ENCODE measurements at places on chromosomes 6 and 20.
A peak's percentile ranks its signal among the peaks of the same experiment; 100 is the strongest.

DNA sequence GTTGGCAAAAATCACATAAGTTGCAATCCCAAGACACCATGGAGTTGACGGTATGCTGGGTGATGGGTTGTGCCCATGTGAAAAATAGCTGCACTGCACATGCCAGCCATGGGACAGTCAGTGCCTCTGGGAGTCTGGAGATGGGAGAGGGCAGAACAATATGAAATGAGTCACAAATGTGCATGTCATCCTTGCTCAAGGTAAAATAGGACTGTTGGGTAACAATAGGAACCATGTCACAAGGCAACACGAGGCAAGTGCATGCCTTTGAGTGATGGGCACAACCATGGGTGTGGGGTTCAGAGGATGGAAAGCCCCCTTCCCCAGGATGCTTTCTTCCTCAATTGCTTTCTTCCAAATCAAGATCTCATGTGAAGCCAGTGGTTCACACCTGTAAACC lies 70.5 kb upstream of the PIM1 start:
- no peak for DNase-seq
- no peaks in the 10 kb centered on the region for H3K36me3 ChIP-seq
- no peaks in the 10 kb centered on the region for H3K27me3 ChIP-seq
- no peak overlapping the region for H3K4me3 ChIP-seq

GRCh38 chr20:63280929-63281545 lies 8.4 kb downstream of the ARFGAP1 start:
- no peak overlapping the region for H3K4me3 ChIP-seq
- no peaks in the 10 kb centered on the region for H3K27me3 ChIP-seq
- peak; percentile 84 for DNase-seq
- H3K4me1 ChIP-seq, result no peaks in the 10 kb centered on the region

DNA sequence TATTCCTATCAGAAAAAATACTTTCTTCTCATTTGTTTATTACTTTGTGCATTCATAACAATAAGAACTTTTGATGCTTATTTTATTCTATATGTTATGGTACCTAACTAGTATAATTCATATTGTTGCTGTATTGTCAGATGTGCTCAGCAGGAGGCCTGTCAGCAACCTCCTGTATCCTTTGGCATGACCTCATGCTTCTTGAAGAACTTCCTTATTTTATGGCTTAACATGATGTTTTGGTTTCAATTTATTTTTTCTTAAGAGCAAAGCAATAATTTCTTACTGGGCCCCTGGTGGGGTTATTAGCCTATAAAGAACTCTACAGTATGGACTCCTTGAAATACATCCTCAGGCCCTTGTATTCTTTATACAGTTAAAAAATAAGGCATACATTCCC lies 17.3 kb downstream of the GGTLC1 start:
- H3K27me3 ChIP-seq, result no peaks in the 10 kb centered on the region
- no peak overlapping the region for H3K4me3 ChIP-seq
- DNase-seq, result no peak
- no peaks in the 10 kb centered on the region for H3K36me3 ChIP-seq

DNA sequence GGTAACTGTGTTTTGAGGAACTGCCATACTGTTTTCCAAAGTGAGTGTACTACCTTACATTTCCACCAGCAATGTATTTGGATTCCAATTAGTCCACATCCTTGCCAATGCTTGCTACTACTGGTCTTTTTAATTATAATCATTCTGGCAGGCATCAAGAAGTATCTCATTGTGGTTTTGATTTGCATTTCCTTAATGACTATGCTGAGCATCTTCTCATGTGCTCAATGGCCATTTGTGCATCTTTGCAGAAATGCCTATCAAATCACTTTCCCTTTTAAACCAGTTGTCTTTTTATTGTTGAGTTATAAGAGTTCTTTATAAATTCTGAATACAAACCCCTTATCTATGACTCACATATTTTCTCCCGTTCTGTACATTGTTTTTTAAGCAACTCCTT lies 75.9 kb downstream of the ATG5 start:
- no peak overlapping the region for H3K27ac ChIP-seq
- peaks cover 17% of the 10 kb centered on the region for H3K36me3 ChIP-seq
- H3K4me3 ChIP-seq, result no peak overlapping the region
- no peaks in the 10 kb centered on the region for H3K27me3 ChIP-seq
- no peak for DNase-seq

DNA sequence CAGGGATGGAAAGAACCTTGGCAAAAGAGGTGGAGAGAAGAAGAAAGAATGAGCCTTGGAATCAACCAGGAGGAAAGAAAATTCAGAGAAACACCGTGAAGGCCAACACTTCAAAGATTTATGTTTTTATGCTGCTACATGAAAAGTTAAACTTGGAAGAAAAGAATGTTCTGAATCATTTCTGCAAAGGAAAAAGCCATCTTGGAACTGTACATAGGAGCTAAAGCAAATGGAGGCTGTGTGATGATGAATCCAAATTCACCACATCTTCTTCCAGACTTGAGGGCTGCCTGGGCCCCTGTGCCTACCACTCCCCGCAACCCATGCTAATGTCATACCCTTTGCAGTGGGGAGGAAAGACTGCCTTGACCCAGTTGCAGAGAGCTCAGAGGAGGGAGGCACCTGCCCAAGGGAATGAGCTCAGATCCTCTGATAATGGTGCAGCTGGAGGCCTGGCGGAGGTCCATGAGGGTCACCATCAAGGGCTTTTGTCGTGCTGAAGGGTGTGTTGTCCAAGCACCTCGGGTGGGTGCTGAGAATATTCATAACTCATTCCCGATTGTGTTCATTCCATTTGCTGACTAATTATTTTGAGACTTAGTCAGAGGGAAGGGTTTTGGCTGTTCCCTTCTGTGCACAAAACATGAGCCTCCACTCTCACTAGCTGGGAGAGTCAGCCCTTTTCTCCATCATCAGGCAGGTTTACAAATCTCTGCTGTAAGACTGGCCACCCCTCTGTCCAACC lies 245.8 kb upstream of the JAG1 start:
- H3K27me3 ChIP-seq, result no peaks in the 10 kb centered on the region
- DNase-seq, result no peak
- H3K4me3 ChIP-seq, result no peak overlapping the region

DNA sequence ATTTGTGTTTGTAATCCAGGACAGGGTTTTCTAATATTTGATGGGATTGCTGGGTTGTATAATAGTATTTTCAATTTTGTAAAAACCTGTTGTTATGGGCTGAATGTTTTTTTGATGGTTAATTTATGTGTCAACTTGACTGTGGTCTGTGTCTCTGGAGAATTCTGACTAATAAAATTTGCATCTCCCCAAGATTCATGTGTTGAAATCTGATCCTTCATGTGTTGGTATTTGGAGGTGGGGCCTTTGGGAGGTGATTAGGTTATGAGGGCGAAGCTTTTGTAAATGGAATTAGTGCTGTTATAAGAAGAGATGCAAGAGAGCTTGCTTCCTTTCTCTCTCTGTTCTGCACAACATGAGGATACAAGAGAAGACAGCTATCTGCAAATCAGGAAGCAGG lies 48.7 kb upstream of the SAMD5 start:
- no peak for DNase-seq
- no peak overlapping the region for H3K4me3 ChIP-seq
- no peaks in the 10 kb centered on the region for H3K27me3 ChIP-seq
- no peaks in the 10 kb centered on the region for H3K4me1 ChIP-seq

GRCh38 chr6:68634726-68635411 lies at the start of gene ADGRB3:
ADGRB3 (plus strand) TSS chr6:68635282; CDS start chr6:68638676, 3,394 bp downstream.
- H3K36me3 ChIP-seq, result no peaks in the 10 kb centered on the region
- peak within 1 kb of the TSS; percentile 88 for H3K4me3 ChIP-seq
- H3K4me1 ChIP-seq, result peaks cover 6% of the 10 kb centered on the region

DNA sequence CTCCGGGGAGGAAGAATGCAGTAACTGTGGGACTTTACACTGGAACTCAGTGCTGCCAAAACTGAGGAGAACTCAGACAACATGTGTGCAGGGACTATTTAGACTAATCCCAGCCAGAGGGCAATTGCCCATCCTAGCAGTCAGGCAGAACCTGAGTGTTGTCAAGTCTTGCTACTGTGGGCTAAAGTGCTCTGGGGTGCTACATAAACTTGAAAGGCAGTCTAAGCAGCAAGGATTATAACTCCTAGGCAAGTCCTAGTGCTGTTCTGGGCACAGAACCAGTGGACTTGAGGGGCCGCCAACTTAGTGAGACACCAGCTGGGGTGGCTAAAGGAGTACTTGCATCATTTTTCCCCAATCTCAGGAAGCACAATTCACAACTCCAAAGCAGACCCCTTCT lies 363.8 kb upstream of the PTCHD4 start:
- no peak overlapping the region for H3K4me3 ChIP-seq
- no peak for DNase-seq

DNA sequence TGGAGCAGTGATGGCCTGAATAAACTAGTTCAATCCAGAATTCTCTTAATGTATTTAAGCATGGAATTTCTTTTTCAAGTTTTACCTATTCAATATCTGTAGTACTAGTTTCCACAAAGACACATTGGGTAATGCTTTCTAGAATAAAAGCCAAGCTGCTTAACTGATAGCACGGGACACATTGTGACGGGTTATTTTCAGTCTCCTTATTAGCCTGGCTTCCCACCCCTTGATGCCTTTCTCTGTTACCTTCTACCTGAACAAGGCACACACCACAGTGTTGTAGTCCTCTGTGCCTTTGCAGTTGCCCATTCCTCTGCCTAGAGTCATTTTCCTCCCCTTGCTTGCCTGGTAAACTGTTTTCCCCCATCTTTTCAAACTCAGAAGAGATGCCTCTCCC lies 139.1 kb downstream of the HDGFL1 start:
- no peak for DNase-seq
- no peaks in the 10 kb centered on the region for H3K36me3 ChIP-seq
- no peaks in the 10 kb centered on the region for H3K4me1 ChIP-seq
- H3K4me3 ChIP-seq, result no peak overlapping the region

- no peak overlapping the region for H3K4me3 ChIP-seq
- no peak for DNase-seq
- H3K27ac ChIP-seq, result no peak overlapping the region
- no peaks in the 10 kb centered on the region for H3K27me3 ChIP-seq
- H3K4me1 ChIP-seq, result peaks cover 4% of the 10 kb centered on the region
- no peaks in the 10 kb centered on the region for H3K36me3 ChIP-seq
Observed at GRCh38 chr20:48905297-48905647, 16.2 kb upstream of the ARFGEF2 start.

DNA sequence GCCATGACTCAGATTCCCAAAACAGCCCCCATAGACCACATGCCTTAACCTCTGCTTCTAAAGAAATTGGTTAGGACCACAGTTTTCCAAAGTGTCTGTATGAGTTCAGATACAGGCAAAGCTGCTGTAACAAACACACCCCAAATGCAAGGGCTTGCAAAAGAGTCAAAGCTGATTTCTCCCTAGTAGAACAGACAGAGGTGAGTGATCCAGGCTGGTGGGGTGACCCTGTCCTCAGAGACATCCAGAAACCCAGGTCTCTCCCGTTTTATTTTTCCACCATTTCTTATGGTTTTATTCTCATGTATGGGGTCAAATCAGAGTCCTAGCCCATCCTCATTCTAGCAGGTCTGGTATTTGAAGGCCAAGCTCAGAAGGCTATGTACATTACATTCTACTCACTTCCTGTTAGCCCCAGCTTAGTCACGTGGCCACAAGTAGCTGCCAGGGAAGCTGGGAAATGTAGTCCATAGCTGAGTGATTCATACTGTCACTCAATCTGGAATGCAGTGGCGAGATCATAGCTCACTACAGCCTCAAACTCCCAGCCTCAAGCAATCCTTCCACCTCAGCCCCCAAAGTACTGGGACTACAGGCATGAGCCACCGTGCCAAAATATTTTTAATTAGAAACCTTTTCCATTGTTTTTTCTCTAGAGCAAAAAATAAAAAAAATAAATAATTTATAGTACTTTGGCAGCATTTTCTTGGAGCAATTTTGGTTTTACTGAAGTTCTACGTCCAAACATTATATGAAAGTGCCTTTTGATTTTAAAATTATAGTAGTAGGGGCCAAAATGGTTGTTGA lies 175.2 kb downstream of the ZMYND8 start:
- no peak overlapping the region for H3K27ac ChIP-seq
- peak; percentile 81 for DNase-seq
- no peak overlapping the region for H3K4me3 ChIP-seq
- H3K36me3 ChIP-seq, result peaks cover 40% of the 10 kb centered on the region

DNA sequence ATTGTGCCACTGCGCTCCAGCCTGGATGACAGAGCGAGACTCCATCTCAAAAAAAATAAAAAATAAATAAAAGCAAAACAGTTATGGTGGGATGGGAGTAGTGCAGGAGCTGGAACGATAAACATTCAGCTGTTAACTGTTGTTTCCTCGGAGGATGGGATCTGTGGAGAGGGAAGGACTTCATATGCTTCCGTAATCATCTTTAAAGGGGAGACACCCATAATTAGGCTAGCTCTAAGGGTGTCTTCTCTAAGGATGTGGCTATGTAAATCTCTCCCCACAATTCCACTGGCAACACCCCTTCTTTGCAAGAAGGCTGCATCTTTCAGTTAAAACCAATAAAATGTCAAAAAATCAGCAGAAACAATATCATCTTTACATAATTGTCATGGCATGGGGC lies 42.6 kb upstream of the MTHFD1L start:
- H3K4me3 ChIP-seq, result no peak overlapping the region
- no peaks in the 10 kb centered on the region for H3K36me3 ChIP-seq
- no peaks in the 10 kb centered on the region for H3K4me1 ChIP-seq
- no peaks in the 10 kb centered on the region for H3K27me3 ChIP-seq
- no peak overlapping the region for H3K27ac ChIP-seq

DNA sequence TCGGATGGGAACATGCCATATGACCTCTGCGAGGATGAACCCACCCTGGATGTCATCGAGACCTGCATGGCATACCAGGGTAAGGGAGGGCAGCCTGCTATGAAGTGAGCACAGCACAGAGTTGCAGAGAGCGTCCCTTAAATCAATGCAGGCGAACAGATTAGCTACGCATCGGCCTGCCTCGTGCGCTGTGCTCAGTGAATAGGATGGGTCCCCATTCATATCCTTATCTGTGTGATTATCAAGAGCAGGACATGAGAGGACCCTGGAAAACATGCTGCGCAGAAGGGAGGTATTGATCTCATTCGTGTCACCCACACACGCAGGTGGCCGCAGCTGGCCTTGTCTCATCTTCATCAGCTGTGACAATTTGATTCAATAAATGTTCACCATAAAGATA lies 25.6 kb upstream of the FAM83D start:
- no peaks in the 10 kb centered on the region for H3K4me1 ChIP-seq
- DNase-seq, result no peak
- H3K4me3 ChIP-seq, result no peak overlapping the region
- H3K27me3 ChIP-seq, result no peaks in the 10 kb centered on the region

DNA sequence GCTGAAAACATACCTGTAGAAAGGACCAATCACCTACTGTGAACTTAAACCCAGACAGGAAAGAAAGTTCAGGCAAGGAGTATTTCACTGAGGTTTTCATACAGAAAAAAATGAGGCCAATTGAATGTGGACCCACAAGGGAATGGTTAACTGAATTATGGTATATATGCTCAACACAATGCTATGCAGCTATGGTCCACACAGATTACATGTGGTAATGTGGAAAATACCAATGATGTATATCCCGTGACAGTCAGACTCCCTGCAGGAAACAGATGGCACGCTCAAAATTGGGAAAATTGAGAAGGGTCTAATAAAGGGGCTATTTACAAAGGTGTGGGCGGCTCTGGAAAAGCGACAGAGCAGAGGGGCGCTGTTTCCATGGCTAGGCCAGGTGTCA lies 47.1 kb upstream of the PIM1 start:
- no peak overlapping the region for H3K4me3 ChIP-seq
- H3K27me3 ChIP-seq, result no peaks in the 10 kb centered on the region
- H3K36me3 ChIP-seq, result peaks cover 8% of the 10 kb centered on the region
- H3K27ac ChIP-seq, result no peak overlapping the region
- H3K4me1 ChIP-seq, result peaks cover 14% of the 10 kb centered on the region

- no peak overlapping the region for H3K4me3 ChIP-seq
- no peaks in the 10 kb centered on the region for H3K27me3 ChIP-seq
- DNase-seq, result no peak
Observed at GRCh38 chr6:149266659-149267058, 50.9 kb upstream of the TAB2 start.

GRCh38 chr6:25405442-25405841 lies 126.3 kb downstream of the CARMIL1 start:
- H3K4me1 ChIP-seq, result peaks cover 11% of the 10 kb centered on the region
- no peaks in the 10 kb centered on the region for H3K27me3 ChIP-seq
- no peak overlapping the region for H3K4me3 ChIP-seq
- H3K36me3 ChIP-seq, result no peaks in the 10 kb centered on the region
- no peak overlapping the region for H3K27ac ChIP-seq
